ENCODE measurements at places on chromosomes 11 and 22.

- DNase-seq: peak; percentile 75
These were observed 150.5 kb downstream of the FEZ1 start for GRCh38 chr11:125345421-125346178.

GRCh38 chr22:19816372-19817119, 38.1 kb downstream of the GNB1L start:
- DNase-seq: no peak

DNA sequence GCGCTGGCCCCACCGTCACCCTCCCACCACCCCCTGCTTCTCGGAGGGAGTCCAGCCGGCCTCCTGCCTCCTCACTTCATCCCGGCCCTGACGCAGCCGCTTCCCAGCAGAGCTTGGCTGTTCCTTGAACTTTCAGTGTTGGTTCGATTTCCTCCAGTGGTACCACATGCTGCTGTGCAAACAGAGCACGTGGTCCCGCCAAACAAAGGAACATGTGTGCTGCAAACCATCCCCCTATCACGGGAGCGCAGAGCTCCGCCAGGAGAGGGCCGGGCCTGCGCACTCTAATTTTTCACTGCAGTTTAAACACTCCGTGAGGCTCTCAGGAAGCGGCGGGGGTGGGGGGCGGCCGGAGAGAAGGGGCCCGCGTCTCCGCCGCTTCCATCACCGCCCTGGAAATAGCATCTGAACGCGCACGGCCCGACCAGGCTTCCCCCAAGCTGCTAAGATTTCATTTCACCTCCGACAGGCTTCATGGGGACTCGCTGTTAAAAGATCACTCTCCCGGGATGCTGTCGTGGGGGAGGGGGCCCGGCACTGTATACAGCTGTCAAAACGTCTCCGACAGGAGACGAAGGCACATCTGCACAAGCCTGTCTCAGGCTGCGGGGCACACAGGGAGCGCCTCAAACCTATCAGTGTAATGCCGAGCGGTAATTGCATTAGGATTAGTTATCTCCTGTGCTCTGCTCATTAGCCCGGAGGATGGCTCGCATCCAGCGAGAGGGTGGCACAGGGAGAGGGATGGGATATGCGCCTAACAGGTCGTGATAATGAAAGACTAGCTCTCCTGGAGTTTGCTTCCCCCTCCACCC, 269.9 kb upstream of the SORL1-AS1 start:
- DNase-seq: no peak

GRCh38 chr22:49785046-49785521, 42.6 kb downstream of the BRD1 start:
- no peak for DNase-seq

- DNase-seq: no peak
These were observed 46.8 kb upstream of the KCNQ1OT1 start for GRCh38 chr11:2746401-2747247.

- no peak for DNase-seq
These were observed 959 bp upstream of the HIPK3 start for GRCh38 chr11:33256031-33256812.

GRCh38 chr11:74371269-74372052, 26.8 kb downstream of the PGM2L1 start:
- DNase-seq: no peak

DNA sequence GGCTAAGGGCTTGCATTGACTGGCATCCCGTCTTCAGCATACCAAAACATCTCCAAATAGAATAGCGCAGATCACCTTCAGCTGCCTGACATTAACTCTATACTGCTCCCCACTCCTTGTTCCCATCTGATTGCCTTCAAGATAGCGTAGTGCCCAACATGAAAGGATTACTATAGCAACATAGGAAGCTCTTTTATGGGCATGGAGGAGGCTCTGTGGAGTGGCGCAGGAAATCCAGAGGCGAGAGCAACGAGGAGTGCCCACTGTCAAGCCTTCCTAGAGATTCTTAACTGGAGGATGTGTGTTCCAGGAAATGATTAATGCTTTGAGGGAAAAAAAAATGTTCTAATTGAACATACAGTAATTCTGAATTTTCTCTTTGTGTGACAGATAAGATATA, 213.3 kb downstream of the CADM1 start:
- no peak for DNase-seq

DNA sequence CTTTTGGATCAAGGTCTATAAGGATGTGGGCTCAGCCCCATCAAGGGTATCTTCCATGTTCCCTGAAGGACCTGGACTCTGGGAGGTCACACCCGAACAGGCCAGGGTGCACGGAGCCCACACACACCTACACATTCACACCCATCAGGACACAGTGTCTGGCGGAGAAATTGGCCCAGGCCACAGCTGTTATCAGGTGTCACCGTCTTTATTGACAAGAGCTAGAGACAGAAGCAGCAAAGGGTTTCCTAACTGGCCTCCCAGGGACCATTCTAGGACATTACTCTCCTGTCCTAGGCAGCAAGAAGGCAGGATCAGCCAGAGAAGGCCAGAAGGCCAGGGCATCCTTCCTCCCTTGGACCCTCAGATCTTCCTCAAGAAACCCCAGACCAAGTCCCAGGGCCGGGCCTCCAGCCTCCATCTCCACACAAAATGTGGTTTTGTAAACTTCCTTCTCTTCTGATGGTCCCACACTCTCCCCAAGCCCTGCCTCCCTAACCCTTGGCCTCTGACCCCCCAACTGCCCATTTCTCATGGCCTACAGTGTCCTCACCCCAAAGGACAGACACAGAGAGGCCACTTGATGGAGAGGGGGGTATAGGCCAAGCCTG, 8.1 kb downstream of the SSTR3 start:
- no peak for DNase-seq

- DNase-seq: no peak
These were observed 367.6 kb downstream of the TMEM135 start for GRCh38 chr11:87405356-87405755.

DNA sequence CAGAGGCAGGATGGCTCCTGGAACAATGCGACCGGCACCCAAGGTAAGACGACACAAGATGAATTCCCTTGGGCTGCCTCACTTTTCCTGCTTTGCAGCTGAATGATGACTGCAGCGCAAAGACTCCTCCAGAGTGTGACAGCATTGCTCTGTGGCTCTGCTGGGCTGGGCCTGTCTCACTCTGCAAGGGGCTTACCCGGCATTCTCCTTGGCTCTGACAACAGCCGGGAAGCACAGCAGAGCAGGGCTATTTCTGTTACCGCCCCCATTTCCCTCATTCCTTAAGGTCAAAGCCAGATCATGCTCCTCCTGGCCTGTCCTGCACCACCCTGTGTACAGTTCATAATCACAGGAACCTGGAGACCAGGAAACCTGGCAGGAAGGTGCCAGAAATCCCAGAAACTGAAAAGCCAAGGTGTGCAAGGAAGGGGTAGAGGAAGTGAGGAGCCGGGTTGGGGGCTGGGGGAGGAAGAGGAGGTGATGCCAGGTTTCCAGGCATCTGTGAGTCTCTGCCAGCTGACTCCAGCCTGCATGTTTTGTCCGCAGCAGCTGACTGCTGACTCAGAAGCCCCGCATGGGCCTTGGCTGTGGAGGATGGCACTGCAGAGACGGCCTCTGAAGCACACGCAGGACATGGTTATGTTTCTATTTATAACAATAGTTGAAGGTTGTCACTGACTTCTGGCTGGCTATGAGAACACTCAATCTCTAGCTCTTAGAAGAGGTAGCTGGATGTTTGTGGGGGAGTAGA, 113.6 kb downstream of the MICAL3 start:
- DNase-seq: peak; percentile 84

DNA sequence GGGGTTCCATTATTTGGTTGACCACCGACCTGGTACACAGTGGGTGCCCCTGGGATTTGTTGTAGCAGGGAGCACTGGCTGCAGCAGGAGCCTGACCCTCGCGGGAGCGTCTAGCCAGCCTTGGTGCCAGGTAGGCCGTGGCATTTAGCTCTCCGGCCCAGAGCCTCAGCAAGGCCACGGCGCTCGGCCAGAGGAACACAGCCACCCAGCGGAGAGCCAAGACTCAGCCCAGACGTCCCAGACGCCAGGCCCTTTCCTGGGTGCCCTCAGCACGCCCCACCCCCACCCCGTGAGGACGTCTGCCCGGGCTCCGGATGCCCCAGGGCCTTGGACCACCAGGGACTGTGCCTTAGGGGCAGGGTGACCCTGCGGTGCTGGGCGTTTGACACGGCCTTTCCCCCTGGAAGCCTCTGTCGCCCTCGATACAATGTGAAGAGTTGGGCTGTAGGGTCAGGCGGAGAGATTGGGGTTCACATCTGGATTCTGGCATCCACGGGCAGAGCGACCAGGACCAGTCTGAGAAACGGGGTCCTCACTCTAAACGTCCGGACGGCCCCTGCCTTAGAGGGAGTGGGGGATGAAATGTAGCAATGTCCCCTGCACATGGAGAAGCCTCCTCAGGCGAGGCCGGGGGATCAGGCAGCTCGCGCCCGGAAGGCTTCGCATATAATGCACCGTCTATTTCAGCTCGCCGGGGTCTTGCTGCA, 99.2 kb upstream of the FGF3 start:
- no peak for DNase-seq

- DNase-seq: no peak
These were observed 64.0 kb upstream of the SNX19 start for GRCh38 chr11:130980071-130980862.

GRCh38 chr11:63939397-63939891, 642 bp downstream of the NAA40 start:
- DNase-seq: no peak

GRCh38 chr11:104319396-104319795, 155.4 kb upstream of the PDGFD start:
- no peak for DNase-seq

GRCh38 chr11:17529844-17530185, 14.4 kb downstream of the USH1C start:
- DNase-seq: no peak

- DNase-seq: no peak
These were observed 133.8 kb downstream of the FAM181B start for GRCh38 chr11:82599836-82600235.

- no peak for DNase-seq
These were observed 5.4 kb upstream of the GAS2L1 start for GRCh38 chr22:29300807-29301601.
